ENCODE measurements at places on chromosomes 3 and 15. TPM values are rescaled to one million over a fixed set of nuclear protein-coding genes. Genes with fewer than 3 reads are reported as not detected.

The SPSB4 gene
- 0.27 TPM for total RNA-seq

The RLBP1 gene
- total RNA-seq = 0.27 TPM

The SCN11A gene
- total RNA-seq = 0.82 TPM

The SCN5A gene
- total RNA-seq = 1.9 TPM

The WNT5A gene
- 11.9 TPM for total RNA-seq

The FANCD2OS gene
- total RNA-seq = not detected

The ATG3 gene
- total RNA-seq = 28.0 TPM

The CP gene
- 6.6 TPM for total RNA-seq

The DNAJC13 gene
- total RNA-seq = 33.2 TPM

The MUC4 gene
- 6.4 TPM for total RNA-seq

The LMOD3 gene
- total RNA-seq = not detected

The APOD gene
- total RNA-seq = 23.5 TPM

The CYP8B1 gene
- not detected for total RNA-seq

- DNase-seq = no peak
These were observed 1110.1 kb downstream of the TBL1XR1 start for GRCh38 chr3:176087066-176087697.

DNA sequence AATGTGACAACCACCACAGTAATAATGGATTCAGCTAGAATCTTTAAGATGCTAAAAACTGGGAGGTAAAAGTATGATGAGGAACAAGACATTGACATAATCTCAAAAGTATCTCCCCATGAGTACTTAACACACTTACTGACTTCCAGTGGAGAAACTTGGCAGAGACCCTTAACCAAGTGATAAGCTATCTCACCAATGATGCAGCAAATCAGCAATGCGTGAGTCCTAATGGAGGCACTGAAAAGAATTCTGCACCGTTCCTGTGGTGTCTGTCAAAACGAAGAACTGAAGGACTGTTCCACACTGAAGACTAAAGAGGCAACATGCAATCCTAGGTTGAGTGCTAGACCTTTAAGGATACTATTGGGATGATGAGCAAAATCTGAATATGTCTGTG lies 67.9 kb upstream of the OCA2 start:
- DNase-seq = no peak

- peak; percentile 89 for DNase-seq
These were observed 521.3 kb upstream of the SEMA6D start for GRCh38 chr15:47196048-47196447.

GRCh38 chr3:76470285-76470684 lies 569.6 kb upstream of the ROBO2 start:
- DNase-seq = no peak

DNA sequence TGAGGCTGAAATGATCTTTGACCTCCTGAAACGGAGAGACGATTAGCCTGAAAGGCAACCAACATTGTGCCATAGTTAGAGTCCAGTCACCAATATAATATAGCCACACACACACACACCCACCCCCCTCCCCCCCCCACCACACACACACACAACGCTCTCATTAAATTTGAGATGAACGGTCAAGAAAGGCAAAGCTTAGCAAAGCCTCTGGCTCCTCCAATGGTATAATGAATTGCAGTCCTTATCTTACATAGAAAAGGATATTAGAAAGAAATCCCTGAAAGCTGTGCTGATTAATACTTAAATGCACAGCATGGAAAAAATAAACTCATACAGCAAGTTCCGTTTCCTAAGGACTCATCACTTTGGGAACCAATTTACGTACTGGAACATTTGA lies 876 bp upstream of the ZNF385D start:
- DNase-seq = no peak

DNA sequence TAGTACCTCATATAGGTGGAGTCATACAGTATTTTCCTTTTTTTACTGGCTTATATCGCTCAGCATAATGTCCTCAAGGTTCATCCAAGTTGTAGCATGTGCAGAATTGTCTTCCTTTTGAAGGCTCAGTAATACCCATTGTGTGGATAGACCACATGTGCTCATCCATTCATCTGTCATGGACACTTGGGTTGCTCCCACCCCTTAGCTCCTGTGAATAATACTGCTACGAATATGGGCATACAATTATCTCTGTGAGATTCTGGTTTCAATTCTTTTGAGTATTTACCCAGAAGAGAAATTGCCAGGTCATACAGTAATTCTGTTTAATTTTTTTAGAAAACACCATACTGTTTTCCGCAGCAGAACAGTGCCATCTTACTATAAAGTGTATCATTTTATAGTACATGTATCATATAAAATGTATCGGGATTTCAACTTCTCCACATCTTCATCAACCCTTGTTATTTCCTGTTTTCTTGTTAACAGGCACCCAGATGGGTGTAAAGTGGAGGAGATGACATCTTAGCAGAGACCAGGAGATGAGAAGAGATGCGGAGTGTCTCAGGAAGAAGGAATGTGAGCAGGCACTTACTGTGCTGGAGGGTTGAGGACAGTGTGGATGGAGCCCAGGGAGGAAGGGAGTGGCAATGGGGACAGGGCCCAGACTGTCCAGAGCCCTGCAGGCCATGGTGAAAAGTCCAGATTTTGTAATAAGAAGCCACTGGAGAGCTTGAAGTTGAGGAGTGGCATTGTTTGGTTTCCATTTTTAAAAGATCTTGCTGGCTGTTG lies 27.0 kb upstream of the PRR23E start:
- DNase-seq = no peak

GRCh38 chr15:93974804-93975481 lies 256.4 kb upstream of the MCTP2 start:
- no peak for DNase-seq

DNA sequence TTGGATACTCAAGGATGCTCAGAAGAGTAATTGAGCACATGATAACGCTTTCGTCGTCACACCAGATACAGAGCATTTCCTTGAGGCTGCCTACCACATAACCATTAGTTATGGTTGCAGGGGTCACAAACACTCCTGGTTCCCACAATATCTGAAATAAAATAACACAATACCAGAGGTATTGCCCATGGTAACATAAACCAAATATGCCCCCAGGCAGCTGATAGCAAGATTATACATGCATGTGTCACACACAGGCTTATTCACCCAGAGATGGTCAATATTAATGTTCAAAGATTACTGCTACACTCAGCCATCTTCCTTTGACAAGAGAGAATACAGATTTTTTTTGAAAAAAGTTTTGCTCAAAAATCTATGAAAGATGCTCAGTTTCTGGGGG lies 7.3 kb downstream of the RPL39L start:
- DNase-seq = no peak

DNA sequence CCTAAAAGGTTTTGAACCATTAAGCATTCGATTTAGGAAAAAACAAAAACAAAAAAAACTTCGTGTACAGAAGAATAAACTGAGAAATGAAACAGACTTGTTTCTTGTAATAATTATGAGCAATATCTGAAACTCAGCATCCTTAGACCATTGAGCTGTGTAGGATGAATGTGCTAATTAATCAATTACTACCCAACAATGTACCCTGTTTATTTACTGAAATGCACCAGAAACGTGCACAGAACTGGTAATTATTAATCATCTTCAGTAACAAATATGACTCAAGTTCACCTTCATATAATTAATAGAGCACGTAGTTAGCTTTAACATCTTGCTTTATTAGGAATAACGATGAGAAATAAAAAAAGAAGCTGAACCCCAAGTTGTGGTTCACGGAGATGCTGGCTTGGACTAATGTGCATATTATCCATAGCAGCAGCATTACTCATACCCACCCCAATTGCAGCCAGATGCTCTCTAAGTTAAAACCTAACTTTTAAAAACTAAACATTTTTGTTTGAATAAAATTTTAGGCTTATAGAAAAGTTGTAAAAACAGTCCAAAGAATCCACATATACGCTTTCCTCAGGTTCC lies 10.2 kb upstream of the C15orf61 start:
- no peak for DNase-seq

GRCh38 chr3:66795365-66795764 lies 202.7 kb upstream of the KBTBD8 start:
- no peak for DNase-seq

DNA sequence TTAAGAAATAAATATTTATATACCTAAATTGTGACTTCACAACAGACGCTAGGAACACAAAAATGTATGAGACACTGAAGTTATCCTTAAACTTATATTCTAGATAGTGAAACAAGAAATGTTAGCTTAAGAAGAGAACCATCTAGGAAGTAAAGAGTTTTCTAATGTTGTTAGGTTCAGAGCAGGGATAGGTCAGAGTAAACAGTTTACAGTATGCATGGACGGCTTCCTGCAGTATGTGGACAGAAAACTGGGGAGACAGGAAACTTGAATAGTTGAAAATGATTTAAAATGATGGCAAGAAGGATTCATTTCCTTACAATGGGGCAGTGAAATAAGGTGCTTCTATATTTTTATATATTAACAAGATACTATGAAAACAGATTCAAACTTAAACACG lies 449.8 kb downstream of the MAGI1 start:
- no peak for DNase-seq

- no peak for DNase-seq
These were observed 942.8 kb upstream of the CFAP20DC start for GRCh38 chr3:59992578-59992977.

GRCh38 chr15:89806210-89806558 lies 8.5 kb downstream of the ANPEP start:
- DNase-seq = no peak

GRCh38 chr3:118110211-118110610 lies 924.4 kb downstream of the IGSF11 start:
- no peak for DNase-seq

DNA sequence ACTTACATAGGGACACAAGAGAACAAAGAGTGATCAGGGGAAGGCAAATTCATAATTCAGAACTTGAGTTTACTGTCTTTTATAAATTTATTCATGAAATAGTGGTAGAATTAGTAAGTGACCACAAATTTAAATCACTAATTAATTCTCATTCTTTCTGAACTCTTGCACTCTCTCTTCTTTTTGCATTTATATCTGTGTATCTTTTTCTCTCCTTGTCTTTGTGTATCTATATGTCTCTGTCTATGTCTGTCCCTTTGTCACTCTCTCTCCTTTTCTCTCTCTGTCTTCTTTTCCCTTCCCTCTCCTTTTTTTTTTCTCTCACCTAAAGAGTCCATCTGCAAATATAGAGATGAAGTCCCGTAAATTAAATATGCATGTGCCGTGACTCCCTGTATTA lies 31.5 kb downstream of the RBMS3 start:
- DNase-seq = no peak

- no peak for DNase-seq
These were observed 244.1 kb upstream of the PDZRN3 start for GRCh38 chr3:73868688-73869315.

DNA sequence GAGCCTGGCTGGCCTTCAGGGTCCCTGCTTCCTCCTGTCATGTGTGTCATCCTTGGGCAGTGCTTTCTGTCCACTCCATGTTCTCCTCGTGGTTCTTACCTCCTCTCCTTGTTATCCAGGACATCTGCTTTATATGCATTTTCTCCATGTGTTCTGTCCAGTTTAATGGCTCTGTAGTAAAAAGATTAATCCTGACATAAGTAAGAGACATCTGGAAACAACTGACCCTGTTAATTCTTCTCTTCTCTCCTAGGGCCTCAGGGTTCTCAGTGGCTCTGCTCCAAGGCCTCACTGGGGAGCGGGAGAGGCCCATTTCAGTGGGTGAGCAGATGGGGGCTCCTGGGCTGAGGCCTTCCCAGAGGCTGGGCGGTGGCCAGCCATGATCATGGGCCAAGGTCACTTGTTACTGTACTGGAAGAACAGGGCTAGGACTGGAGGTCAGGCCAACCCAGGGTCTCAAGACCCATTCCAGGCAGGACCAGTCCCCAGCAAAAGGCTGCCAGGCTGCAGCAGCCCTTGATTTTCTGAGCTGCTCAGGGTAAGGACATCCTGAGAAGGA lies 20.2 kb upstream of the CDCP1 start:
- DNase-seq = no peak

- no peak for DNase-seq
These were observed 2.0 kb downstream of the ARPP21 start for GRCh38 chr3:35641331-35641730.

DNA sequence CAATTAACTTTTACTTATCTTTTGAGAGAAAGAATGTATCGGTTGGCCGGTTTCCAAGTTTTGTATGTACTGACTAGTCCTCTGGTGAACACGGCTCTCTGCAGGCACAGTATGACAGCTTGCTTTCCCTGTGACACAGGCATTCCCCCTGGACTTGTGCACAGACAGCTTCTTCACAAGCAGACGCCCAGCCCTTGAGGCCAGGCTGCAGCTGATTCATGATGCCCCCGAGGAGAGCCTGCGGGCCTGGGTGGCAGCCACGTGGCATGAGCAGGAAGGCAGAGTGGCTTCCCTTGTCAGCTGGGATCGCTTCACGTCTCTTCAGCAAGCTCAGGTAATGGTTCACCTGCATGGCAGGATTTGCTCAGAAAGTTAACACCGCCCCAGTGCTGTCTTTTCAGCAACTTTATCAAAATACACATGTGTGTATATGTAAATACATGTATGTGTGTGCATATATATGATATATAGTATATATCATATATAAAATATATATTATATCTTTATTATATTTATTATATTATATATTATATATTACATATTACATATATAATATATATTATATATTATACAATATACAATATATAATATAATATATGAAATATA lies 25.5 kb downstream of the FAN1 start:
- DNase-seq = no peak

DNA sequence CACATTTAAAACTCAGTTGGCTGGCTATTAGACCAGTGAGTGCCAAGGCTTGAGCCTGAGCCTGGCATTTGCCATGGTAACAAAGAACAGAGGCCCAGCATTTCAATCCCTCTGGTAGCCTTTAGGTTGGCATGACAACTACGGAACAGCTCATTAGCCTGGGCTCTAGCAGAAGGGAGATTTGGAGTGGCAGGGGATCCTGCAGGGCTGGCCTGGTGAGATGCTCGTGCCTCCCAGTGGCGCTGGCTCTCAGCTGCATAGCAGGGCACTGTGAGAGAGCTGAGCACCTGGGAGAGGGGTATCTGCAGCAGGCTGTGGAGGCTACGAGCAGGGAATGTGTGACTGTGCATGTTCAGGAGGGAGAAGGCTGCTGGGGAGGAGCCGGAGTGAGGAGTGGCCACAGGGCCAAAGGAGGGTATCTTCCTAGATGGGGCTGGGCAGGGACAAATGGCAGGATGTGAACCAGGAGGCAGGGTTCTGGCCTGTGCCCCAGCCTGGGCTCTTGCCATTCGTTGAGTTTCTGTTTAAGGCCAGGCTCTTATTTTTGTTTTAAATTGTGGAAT lies 5.6 kb upstream of the ABTB1 start:
- DNase-seq = no peak

DNA sequence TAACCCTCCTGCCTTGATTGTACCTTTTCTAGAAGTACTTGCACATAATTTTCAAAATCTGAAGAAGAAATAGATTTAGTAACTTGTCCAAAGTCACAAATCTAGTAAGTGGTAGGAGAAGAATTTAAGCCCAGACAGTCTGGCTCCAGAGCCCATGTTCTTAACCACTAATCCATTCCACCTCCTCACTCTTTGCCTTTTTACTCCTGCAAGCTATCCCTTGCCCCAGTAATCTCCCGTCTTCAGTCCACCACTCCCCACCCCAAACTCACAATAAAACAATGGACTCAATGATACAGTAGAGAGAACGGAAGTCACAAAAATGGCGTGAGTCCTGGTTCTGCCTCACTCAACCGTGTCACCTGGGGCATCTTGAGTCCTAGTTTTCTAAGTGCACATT lies 48.7 kb downstream of the SETMAR start:
- DNase-seq = no peak

Data from sigmoid colon (tissue), 7 donors.